ENCODE measurements at places on chromosomes 1 and 21. TPM values are rescaled to one million over a fixed set of nuclear protein-coding genes. Genes with fewer than 3 reads are reported as not detected.

DNA sequence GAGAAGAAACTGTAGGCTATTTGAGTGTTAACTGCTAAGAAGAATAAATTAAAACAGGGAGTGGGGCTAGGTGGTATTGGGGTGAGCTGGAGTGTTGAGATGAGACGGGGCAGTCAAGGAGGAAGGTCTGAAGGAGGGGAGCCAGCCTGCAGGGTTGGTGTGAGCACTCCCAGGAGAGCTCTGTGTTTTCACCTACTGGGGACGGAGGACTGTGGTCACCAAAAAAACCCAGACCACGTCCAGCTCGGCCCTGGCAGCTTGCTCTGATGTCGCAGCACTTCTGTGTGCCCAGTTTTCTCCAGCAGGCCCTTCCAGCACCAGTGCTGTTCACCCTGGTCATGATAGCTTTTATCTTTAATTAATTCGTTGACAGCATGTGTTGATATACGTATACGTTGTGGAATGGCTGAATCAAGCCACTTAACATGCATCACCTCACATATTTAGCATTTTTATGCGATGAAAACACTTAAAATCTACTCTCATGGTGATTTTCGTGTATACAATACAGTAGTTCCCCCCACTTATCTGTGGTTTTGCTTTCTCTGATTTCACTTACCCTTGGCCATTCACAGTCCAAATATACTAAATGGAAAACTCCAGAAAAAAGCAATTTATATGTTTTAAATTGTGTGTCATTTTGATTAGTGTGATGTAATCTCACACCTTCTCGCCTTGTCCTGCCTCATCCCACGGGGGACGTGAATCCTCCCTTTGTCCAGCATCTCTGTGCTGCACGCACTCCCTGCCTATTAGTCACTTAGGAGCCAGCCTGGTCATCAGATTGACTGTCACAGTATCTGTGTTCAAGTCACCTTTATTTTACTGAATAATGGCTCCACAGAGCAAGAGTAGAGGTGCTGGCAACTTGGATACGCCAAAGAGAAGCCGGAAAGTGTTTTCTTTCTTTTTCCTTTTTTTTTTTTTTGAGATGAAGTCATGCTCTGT is 12.3 kb downstream of the FAM3B start:
- DNase-seq: no peak

DNA sequence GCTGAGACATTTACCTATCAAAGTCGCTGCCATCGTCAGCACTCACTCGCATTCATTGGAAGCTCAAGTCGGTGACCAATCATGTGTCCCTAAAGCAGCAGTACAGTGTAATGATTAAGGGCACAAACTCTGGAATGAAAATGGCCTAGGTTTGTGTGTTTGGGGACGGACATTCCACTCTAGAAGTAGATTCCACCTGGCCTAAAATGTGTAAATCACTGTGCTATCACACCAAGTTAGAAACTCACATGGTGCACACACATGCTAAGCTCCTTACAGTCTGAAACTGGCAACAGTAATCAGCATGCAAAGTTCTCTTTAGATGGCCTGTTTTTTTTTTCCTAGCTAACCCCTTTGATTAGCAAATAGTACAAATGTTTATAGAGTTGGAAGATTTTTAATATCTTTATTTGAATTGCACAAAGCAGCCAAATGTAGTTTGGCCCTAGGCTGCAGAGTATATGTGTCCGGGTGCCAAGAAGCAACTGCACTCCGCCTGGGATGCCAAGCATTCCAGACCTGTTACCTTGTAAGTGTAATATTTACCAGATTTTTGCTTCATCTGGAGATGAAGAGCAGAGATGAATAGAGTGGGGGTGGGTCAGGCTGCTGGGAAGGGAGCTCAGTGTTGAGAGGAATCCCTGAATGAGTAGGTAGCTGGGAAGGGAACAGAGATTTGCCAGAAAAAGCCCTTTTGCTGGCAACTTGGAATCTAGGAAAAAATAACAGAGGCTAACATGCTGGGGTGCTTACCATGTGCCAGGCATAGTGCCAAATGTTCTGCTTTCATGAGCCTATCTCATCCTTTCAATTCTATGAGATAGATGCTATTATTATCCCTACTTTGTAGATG is 35.2 kb downstream of the TGFB2 start:
- DNase-seq: no peak

DNA sequence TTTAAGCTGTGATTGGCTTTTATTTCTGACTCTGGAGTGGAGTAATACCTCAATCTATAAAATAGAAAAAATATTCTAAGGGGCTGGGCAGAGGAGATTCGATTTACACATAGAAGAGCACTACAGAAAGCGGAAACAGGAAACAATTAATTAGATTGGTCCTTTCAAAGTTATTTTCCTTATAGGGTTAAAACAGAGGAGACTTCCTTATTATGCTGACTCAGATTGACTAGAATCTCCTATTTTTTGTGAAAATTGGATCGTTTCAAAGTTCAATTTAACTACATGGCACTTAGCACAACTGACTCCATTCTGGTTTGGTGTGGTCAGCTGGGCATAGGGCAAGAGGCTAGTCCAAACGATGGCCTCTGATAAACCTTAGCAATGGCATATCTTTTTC is 48.3 kb upstream of the NCAM2 start:
- DNase-seq: no peak

- no peak for DNase-seq
Measured at GRCh38 chr1:235050911-235051360, 77.7 kb downstream of the TOMM20 start.

Gene RPS8
- 3,381 TPM for total RNA-seq

GRCh38 chr1:161198194-161198896 is 509 bp downstream of the ADAMTS4 start:
- no peak for DNase-seq

DNA sequence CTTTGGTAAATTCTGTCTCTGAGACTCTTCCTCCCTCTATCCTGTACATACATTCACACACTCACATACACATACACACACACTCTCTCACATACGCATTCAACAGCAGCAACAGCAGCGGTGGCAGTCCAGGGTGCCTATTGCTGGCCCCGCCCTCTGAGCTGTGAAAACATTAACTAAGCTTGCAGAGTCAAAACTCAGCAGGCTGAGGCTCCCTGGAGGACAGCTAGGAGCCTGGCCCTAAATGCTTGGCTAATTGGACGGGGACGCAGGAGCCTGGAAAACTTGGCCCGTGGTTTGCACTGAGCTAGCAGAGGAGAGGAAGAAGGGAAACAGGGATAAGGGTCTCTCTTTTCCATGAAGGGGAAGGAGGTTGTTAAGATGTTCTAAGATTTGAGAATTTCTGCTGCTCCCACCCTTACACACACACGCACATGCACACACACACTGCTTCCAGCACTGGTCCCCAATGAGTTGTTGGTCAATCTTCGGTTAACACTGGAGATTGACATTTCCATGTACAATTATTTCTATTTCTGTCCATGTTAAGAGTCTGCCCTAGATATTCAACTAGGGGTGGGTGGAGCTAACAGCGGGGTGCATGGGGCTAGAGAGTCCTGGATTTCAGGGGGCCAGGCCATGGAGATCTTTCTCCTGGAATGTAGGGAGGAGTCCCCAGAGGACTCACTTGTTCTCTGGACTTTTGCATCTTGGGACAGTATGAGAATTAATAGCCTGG is 94.2 kb downstream of the PLXNA2 start:
- no peak for DNase-seq

Gene ZBTB40
- total RNA-seq: 20.9 TPM

DNA sequence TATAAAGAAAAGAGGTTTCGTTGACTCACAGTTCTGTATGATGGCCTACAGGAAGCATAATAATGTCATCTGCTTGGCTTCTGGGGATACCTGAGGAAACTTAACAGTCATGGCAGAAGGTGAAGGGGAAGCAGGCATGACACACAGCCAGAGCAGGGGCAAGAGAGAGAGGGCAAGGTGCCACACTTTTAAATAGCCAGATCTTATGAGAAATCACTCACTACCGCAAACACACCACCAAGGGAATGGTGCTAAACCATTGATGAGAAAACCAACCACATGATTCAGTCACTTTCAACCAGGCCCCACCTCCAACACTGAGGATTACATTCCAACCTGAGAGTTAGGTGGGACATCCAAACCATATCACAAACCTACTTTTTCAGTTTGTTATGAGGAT is 245.9 kb upstream of the SGIP1 start:
- peak; percentile 19 for DNase-seq

Gene KIF14
- total RNA-seq: 0.17 TPM

DNA sequence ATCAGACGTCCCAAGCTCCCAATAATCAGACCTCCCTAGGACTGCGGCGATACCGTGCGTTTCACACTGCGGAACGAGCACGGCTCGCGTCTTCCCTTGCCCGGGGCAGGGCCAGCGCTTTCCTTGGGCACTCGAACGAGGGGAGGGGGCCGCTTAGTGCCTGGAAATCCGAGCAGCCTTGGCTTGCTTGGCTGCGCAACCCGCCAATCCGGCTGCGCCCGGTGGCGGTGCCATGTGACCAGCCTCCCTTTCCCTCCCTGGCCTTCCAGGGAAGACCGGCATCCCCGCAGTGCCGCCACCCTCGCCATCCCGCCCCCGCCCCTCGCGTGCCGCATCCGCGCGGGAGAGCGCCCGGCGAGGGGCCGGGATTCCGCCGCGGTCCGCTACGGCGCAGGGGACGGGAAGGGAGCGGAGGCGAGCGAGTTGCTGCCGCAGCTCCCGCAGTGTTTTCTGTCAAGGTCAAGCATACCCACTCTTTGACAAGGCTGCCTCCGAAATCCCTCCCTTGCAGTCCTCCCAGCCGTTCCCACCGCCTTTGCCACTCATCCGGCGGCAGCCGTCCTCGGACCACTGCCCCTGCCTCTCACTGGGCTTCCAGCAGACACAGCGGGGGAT is 8.3 kb upstream of the RNF19B start:
- DNase-seq: no peak

GRCh38 chr1:36343651-36344394 is 20.4 kb upstream of the EVA1B start:
- no peak for DNase-seq

DNA sequence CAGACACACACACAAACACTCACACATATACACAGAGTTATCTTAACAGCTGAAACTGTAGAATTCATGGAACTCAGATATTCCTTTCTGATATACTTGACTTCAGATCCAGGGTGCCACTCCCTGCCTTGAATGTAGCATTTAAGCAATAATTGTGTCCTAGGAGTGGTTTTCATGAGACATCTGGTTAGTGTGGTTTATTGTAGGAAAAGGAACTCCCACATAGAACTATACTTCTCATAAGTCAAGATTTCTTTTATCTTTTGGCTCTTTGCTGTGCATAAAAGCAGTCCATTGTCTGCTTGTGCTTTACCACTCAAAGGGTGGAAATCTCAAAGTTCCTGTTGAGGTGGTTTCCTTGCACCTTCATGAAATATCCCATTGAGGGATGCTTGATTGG is 272.6 kb upstream of the SGIP1 start:
- DNase-seq: no peak

Gene PLPP3
- not detected for total RNA-seq

- no peak for DNase-seq
Measured at GRCh38 chr1:178639326-178639725, 85.7 kb upstream of the RALGPS2 start.

GRCh38 chr1:14873677-14874076 is 275.2 kb downstream of the KAZN start:
- no peak for DNase-seq

DNA sequence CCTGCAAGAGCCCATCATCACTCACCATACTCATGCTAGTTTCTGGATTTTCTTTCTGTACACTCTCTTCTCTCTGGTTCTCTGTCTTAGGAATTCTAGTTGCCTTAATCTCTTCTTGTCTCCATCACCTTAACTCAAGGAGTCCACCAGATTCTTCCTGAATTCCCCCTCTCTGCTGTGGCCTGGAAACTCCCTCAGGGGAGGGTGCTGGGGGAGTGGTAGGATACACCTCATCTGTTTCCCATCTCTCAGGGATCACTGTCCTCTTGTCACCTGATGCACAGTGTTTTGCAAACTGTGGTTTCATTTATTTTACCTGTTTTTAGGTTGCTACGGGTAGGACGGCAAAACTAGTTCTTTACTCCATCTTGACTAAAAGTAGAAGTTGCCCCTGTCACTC is 6.6 kb upstream of the GNG12 start:
- DNase-seq: no peak

- DNase-seq: no peak
Measured at GRCh38 chr1:27298632-27299384, 23.2 kb upstream of the TMEM222 start.

DNA sequence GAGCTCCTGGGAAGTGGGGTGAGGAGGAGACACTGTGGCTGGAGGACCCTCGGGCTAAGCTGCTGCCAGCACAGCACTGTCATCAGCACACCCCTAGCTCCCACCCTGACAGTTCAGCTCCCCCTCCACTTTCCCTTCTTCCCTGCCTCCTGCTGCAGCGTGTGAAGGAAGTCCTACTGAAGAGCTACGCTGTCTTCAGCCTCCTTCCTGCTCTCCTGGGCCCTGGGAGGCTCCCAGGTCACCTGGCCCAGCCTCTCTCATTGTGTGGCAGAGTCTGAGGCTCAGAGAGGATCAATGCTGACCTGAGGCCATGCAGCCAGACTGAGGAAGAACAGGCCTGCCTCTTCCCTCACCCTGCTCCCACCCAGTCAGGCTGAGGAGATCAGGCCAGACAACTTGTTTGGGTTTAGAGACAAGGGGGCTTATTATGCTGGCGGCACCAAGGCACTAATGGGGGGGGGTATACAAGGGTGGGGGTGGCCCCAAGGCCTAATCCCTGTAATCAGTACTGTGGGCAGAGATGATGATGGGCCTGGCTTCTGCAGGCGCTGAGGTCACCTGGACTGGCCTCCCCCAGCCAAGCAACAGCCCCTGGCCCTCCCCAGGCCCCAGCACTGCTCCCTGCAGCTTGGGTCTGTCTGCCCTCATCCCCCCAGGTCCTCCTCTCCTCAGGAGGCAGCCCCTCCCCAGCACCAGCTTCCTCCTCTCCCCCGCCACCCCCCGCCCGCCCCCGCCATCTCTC is 9.1 kb downstream of the NES start:
- DNase-seq: no peak

DNA sequence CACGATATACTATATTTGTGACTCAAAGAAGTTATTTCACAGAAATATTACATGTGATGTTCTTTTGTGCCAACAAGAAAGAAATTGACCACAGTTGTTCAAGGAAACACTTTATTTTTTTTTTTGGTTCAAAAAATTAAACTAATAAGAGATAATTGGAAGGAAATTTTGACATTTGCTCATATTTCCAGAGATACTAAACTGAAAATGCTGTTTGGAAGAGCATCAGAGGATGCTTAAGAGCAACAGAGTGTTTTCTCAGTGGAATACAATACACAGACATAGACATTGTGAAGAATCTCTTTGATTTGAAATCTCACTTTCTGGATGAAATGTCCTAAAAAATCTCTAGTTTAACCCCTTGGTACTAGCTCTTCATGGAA is 760.4 kb upstream of the CXADR start:
- DNase-seq: no peak

DNA sequence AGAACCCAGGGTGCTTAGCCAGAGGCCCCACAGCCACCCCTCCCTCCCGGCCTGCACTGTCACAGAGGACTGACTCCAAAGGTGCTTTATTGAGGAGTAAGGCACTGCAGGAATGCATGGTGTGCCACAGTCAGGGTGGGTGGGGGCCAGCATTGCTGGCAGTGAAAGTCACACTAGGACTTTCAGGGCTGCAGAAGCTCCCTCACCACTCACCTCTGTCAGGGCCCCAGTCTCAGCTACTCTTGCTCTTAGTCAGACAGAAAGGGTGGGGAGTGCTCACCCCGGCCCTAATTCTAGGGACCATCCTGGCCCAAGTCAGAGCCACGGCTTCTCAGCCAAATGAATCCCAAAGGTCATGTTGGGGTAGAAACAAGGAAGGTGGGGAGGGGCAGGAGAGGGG is 19.4 kb downstream of the KNCN start:
- no peak for DNase-seq

GRCh38 chr1:119541389-119541788 is 34.4 kb downstream of the HSD3B1 start:
- no peak for DNase-seq

GRCh38 chr1:166202546-166202945 is 35.7 kb upstream of the FAM78B start:
- DNase-seq: no peak
